Ammon's horn (tissue), 1 donor: ENCODE measurements at places on chromosomes 6 and 20.
A peak's percentile ranks its signal among the peaks of the same experiment; 100 is the strongest.

DNA sequence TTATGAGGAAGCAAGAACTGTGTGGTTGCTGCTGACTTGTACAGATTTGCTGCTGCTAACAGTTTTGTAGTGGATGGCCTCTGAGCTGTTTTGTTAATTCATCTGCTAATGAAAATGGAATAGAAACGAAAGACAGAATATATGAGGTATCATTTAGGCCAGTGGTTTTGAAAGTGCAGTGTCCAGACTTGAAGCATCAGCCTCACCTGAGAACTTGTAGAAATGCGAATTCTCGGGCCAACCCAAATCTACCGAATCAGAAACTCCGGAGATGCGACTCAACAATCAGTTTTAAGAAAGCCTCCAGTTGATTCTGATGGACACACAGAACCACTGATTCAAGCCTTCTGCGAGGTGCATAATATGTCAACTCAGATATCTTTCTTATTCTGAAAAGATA is 62.5 kb downstream of the CAP2 start:
- no peak for DNase-seq

DNA sequence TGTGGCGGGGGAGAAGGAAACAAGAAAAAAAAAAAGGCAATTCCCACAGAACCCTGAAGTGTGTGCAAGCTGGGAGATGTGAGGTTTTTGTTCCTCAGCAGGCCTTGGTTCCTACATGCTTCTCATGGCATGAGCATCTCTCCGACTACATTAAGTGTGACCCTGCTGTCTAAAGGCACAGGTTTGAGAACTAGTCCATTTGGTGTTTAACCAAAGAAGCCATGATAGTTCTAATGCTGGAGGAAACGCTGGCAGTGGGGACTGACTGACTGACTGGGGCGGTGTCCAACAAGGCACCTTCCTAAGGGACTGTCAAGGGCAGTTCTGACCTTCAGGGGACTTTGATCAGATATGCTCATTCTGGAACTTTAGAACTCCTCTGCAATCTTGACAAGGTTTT is 3.8 kb downstream of the TXNDC5 start:
- no peak for DNase-seq

DNA sequence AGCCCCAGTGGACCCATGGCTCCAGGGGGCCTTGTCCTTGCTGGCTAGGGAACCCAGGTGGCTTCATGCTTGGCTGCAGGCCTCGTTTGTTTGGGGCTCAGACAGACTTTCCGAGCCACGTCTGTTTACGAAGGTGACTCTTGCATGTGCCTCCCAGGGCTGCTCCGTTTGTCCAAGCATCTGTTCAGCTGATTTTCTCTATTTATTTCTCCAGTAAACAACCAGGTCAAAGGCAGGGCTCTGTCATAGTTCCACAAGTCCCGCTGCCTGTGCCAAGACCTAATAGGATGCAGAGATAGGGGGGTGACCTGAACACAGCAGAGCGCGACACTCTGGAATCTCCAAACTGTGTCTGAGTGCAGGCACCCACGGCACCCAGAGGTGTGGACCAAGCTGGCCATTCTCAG is 12.8 kb upstream of the SPO11 start:
- no peak for DNase-seq

GRCh38 chr6:24909241-24910216 is 26.2 kb downstream of the RIPOR2 start:
- DNase-seq: no peak

DNA sequence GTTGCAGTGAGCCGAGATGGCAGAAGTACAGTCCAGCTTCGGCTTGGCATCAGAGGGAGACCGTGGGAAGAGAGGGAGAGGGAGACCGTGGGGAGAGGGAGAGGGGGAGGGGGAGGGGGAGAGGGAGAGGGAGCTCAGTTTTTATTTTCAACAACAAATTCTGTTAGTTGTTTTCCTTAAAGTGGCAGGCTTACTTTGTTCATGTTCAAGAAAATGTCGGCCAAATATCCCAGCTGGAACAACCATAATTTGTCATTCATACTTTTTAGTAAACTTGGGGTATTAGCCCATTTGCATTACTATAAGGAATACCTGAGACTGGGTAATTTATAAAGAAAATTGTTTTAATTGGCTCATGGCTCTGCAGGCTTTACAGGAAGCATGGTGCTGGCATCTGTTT is 2.5 kb upstream of the TULP4 start:
- no peak for DNase-seq

DNA sequence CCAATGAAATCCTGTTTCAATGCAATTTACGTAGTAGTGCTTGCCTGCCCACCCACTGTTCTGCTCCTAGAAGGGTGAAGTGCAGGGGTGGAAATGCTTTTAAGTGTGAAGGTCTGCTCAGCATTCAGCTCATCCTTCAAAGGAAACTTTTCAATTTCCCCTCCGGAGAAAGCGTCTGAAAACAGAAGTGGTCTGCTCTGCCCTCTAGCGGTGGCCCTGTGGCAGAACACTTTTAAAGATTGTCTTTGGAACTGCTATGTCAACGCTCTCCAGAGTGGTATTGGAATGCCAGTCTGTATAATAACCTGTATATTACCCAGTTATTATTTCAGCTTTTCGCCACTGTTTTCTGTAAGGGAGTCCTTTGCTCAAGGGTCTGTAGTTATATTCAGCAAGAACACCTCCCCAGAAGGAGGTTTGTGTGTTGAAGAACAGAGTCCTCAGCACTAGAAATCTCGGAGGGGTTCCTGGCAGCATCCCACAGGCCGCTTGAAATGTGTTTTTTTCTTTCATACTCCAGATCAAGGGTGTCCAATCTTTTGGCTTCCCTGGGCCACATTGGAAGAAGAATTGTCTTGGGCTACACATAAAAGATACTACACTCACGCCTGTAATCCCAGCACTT is 63.1 kb upstream of the KLHL31 start:
- DNase-seq: peak; percentile 74

GRCh38 chr6:3910106-3910663 is 61.0 kb downstream of the FAM50B start:
- no peak for DNase-seq

DNA sequence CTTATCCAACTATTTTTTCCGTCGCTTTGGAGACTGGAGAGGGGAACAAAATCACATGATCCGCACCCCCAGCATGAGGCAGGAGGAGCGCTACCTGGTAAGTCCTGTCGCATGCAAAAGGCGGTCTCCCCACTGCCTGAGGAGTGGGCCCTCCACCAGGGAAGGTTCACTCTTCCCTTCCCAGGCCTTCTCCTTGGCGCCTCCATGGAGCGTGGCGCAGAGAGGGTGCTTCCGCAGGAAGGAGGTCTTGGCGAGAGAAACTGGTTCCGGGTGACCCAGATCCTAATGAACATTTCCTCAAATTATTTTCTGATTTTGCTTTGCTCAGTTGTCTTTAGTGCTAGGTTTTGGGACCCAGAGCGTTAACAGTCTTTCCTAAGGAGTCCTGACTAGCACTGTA is 217.6 kb downstream of the UST start:
- no peak for DNase-seq

DNA sequence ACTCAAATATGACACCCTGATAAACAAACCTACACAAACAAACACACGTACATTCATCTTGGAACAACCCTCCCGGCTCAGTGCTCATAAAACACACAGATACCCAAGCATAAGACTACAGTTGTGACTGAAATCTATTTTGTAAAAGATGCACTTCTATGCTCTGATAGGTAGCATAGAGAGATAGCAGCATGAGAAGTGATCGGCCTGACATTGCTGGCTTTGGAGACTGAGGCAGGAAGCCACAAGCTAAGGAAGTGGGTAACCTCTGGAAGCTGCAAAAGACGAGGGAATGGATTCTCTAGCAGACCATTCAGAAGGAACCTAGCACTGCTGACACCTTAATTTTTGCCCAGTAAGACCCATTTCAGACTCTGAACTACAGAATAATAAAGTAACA is 1.6 kb upstream of the RNF39 start:
- DNase-seq: no peak

DNA sequence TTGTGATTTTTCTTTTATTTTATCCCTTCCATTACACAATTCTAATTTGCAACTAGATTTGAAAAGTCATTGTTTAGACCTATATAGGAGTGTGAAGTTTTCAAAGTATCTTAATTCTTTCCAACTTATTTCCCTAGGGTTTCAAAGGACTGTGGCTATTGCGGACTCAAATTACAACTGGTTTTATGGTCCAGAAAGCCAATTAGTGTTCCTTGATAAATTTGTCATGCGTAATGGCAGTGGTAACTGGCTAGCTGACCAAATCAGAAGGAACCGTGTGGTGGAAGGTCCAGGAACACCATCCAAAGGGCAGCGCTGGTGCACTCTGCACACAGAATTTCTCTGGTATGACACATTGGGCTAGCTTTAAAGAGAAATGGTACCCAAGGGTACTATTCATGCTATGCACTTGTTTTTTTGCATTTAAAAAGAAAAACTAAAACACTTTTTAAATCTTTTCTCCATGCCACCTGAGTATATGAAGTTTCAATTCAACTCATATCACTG is 27.9 kb upstream of the CALHM6 start:
- DNase-seq: no peak

DNA sequence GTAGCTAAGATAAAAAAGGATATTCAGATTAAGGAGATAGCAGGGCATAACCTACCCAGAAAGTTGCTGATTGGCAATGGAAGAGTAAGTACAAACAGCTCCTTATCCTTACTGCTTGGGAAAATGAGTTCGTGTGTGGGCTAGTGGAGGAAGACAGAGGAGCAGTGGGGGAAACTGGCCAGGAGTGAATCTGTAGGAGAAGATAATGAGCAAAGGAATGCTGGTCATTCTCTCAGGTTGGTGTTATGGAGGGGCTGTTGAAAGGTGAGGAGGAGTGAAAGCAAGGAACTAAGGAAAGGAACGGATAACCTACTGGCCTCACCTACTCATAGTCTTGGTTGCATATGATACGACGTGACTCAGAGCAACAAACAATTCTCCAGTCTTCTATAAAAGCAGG is 7.3 kb upstream of the GJB7 start:
- DNase-seq: no peak
